ENCODE measurements at places on chromosomes 2 and 18.

DNA sequence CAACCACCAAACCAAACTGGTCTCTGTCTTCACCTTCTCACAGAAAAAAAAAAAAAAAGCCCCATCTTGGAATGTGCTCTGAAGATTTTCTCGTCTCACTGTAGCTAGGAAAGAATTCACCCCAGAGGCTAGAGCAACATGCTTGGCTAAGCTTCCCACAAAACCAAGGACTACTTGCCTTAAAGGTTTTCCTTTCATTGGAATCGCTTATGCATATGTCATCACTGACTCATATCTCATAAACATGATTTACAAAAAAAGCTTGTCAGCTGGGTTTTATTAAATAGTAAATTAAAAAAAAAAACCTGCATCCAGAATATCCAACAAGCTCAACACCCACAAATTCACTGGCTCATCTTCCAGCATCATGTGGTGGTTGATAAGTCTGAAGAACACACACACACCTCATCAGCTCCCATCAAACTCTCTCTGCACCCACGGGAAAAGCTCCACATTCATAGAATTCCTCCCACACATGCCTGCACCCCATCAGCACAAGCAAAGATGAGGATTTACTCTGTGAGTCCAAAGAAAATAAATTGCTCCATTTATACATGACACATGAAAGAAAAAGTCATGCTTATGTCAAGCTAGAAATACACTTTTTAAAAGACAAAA is 182.0 kb upstream of the TRIB2 start:
- no peaks in the 10 kb centered on the region for H3K36me3 ChIP-seq
- H3K4me1 ChIP-seq: no peaks in the 10 kb centered on the region
- H3K27ac ChIP-seq: no peak overlapping the region
- H3K4me3 ChIP-seq: no peak overlapping the region
- no peaks in the 10 kb centered on the region for H3K27me3 ChIP-seq

GRCh38 chr18:13572148-13572547 is 154.2 kb downstream of the FAM210A start:
- peaks cover 63% of the 10 kb centered on the region for H3K4me1 ChIP-seq
- H3K27me3 ChIP-seq: no peaks in the 10 kb centered on the region
- no peak overlapping the region for H3K4me3 ChIP-seq

GRCh38 chr2:113838744-113839444 is 51.0 kb upstream of the ACTR3 start:
- H3K27me3 ChIP-seq: no peaks in the 10 kb centered on the region
- no peaks in the 10 kb centered on the region for H3K36me3 ChIP-seq
- H3K27ac ChIP-seq: no peak overlapping the region
- H3K4me3 ChIP-seq: no peak overlapping the region

GRCh38 chr2:215178121-215178520 is 39.7 kb upstream of the ABCA12 start:
- no peak for DNase-seq
- no peaks in the 10 kb centered on the region for H3K27me3 ChIP-seq

DNA sequence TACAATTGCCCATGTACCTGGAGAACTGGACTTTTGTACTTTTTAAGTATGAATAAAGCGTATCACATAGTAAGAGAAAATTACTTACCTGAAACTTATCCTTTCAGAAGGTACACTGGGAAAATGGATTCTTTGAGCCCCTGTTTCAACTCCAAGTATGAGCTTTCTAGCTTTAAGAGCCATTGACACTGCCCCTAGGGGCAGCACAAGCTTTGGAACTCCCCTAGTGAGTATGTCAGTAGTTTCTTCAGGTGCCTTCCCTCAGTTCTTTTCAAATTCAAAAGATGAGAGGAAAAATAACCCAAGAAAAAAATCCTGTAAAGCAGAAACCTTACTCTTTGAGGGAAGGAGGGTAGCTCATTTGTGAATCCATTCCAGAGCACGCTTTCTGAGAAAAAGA is 124.1 kb downstream of the MEMO1 start:
- no peak overlapping the region for H3K27ac ChIP-seq
- H3K36me3 ChIP-seq: peaks cover 4% of the 10 kb centered on the region
- H3K4me3 ChIP-seq: no peak overlapping the region
- DNase-seq: no peak
- no peaks in the 10 kb centered on the region for H3K4me1 ChIP-seq

Measured in natural killer cell treated with Interleukin-12 subunit alpha and Interleukin-12 subunit beta and Interleukin-15 and Interleukin-18, amount 100 ng/mL, for 72 hours (primary cell).